ENCODE measurements at places on chromosomes 5 and 9.
A peak's percentile ranks its signal among the peaks of the same experiment; 100 is the strongest.

DNA sequence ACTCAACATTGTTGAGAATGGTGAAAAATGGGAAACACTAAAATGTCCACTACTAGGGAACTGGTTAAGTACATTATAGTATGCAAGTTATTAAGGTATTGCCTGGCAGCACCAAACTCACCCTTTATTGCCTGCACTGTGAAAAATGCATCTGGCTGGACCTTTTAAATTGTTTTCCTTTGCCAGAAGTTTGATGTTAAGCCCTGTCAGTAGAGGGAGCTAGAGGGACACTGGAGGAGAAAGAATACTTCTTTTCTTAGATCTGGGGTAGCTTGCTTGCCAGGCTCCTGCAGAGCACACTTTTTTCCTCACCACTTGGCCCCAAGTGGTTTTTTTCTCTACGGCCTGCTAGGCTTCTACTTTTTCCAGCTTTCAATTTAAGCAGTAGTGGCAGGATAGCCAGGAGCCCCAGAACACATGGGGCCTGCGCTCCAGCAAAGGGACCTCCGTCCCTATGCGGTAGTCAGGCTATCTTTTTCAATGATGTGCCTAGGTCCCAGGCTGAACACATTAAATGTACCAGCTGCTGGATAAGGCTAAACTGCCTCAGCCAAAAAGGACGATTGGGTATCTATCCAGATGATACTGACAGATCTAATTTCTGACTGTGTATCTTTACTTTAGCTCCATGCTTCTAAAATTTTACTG, 8.0 kb upstream of the HABP4 start:
- no peak for DNase-seq

DNA sequence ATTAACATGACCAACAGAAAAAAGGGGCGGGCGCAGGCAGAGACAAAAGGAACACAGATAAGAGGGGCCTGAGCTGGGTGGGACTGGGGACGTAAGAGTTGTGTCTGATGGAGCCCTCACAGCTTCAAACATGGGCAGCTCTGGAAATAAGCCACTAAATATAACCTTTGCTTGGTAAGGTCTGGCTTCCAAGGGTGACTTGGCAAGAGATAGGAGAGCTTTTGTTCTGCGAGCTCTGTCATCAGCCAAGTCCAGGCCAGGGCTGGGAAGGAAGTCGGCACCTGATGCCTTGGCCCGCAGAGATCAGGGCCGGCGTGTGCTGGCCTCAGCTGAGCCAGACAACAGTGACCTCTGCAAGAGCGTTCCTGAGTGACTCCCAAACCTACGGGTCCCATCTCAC, 11.8 kb downstream of the TRUB2 start:
- no peak for DNase-seq

- no peak for DNase-seq
Observed at GRCh38 chr5:175226506-175226905, 217.5 kb downstream of the DRD1 start.

- no peak for DNase-seq
Observed at GRCh38 chr9:95533996-95534680, 17.4 kb upstream of the PTCH1 start.

DNA sequence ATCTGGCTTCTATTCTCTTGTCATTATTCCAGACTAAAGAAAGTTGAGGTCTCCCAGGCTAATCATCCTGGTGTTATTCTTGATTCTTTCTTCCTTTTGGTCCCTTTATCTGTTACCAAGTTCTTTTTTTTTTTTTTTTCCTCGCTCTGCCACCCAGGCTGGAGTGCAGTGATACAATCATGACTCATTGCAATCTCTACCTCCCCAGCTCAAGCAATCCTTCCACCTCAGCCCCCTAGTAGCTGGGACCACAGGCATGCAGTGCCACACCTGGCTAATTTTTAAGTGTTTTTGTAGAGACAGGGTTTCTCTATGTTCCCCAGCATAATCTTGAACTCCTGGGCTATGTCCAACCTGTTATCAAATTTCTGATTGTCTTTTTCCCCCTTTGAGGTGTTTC, 126.6 kb upstream of the DHFR start:
- DNase-seq = no peak

GRCh38 chr5:168707716-168708695, 128.8 kb upstream of the PANK3 start:
- no peak for DNase-seq

DNA sequence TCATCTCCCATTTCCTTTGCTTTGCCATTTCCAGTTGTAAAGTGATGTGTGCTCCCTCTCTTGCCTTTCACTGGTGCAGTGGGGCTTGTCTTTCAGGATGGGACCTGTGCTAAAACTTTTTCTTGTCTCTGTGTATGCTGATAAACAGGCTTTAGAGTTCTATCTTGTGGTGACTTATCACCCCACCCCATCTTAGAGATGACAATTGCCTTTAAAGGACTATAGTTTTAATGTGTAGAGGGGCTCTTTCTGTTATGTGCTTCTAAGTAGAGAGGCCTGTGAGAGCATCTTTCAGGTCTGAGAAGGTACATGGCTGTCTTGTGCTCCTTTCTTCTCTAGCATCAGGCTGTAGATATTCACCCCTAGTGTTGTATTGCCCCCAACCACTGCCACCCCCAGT, 21.9 kb downstream of the MAN2A1 start:
- no peak for DNase-seq

- no peak for DNase-seq
Observed at GRCh38 chr5:128262911-128263310, 179.3 kb downstream of the SLC12A2 start.

DNA sequence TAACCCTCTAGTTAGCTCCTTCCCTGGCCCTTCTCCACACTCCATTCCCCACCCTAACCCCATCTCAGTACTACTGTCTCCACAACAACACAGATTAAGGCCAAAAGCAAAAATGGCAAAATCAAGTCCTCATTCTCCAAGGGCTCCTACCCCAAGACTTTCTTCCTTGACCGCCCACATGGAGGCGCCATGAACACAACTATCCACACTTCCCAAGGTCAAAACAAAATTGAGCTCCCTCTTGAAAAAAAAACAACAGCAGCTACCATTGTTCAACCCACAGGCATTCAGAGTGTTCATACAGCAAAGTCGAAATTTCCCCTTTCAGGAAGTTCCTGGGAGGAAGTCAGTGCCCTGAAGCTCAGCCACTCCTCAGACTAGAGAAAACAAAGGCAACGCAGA, 54.4 kb downstream of the GNAQ start:
- DNase-seq = peak; percentile 7

GRCh38 chr5:150809363-150809762, 30.8 kb downstream of the SMIM3 start:
- DNase-seq = no peak

DNA sequence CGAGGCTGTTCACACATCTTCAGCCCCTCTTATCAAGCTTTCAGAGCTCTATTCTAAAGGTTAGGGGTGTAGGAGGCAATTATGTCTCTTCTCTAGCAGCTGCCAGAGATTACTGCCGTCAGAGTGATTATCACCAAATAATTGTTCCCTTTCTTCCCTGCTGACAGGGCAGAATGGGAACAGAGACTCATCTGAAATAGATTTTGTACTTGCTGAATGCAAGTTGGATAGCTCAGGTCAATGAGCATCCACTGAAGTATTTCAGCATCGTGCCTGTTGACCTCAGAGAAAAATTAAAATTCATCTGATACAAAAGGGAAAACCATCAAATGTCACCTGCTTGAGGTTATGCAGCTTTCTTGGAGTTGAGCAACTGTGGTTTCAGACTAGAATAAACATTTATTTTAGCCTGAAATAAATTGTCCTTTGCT, 213.7 kb upstream of the MAP3K1 start:
- no peak for DNase-seq

- no peak for DNase-seq
Observed at GRCh38 chr5:96315431-96315830, 117.6 kb downstream of the PCSK1 start.

- no peak for DNase-seq
Observed at GRCh38 chr5:434443-435146, 8.4 kb upstream of the EXOC3 start.

DNA sequence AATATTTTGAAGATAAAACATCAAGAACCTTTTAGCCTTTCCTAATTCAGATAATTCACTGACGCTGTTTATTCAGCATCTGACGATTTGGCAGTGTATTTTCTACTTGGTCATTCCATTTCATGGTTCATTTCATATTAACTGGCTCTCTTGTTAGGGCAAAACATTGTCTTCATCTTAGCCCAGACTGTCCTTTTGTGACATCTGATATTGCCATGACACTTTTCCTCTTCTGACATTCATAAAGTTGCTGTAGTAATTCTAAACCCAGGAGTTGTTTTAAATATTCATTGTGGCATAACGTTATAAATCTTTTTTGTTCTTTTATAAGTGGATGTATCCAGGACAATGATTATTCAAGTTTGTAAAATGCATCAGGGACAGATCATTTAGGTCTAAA, 1.8 kb downstream of the SCAMP1 start:
- no peak for DNase-seq

GRCh38 chr5:74641735-74642542, 1.4 kb upstream of the ENC1 start:
- no peak for DNase-seq

DNA sequence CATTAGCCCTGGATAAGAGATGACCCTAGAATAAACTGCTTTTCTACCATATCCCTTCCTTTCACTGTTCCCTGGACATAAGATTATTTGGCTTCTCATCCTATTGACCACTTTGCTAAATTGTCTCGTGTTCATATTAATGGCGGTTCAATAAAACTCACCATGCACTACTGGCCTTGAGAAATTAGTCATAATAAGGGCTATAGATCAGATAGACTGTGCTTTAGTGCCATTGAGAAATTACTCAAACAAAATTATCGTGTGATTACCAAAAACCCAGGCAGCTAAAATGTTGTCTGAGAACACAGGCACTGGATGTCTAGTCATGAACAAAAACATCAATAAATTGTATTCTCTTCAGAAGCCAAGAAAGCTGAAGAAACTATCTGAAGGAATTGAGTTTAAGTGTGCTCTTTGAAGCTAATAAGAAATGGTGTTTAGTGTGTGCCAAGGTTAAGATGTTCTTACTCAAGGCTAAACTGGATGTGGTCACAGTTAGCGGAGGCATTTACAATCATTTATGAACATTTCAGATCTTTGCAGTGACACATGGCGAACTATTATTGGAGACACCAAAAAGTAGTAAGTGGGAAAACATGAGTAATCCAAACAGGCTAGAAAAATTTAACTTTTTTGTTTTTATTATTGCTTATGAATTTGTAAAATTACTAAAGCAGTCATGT, 460.4 kb upstream of the RORB start:
- no peak for DNase-seq

- no peak for DNase-seq
Observed at GRCh38 chr5:67290655-67291054, 94.1 kb upstream of the CD180 start.

DNA sequence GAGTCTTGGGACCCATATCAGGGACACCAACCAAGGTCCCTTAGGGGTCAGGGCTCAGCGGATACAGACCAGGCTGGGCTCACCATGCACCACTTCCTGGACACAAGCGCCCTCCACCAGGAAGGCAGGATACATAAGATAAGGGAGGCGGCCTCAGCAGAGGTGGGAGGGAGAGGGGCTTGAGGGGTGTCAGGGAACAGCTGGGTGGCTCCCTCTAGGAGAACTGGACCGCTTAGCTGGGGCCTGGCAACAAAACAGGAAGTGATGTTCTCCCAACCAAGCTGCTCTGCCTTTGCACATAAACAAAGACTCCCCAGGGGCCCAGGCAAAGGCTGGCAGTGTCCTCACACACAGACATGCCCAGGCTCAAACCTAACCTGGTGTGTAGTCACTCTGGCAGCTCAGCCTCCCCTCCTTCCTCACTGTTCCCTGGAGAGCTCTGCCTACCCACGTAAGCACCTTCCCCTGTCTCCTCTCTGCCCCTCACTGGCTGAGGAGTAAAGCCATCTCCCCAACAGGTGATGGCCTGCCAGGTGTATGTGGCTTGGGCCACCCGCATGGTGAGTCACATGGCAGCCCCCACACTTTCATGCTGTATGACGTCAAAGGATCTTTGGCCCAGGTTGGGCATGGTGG, 5.8 kb upstream of the BICD2 start:
- no peak for DNase-seq

DNA sequence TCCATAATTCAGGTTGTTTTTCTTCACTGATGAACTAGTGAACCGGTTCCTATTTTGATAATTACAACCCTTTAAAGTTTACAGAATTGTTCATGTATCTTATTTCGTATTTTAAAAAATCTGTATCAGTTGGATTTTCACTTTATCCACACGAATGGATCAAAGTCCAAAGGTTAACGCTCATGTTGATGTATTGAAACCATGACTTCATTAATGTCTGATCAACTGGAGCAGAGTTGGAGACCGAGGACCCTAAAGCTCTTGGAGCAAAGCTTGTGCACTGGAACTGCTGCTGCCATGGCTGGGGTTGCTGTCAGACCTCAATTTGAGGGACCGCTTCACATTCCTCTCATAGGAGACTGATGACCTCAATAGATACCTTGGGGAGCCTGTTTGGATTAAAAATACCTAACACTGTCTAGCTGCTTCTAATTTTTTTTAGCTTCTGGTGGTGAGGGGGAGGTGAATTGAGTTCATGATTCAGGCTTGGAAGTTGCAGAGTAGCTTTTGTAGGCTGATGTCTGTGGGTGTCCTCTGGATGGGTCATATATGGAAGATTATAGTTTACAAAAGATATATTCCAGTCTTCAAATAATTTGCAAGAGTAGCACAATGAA, 45.1 kb downstream of the KIAA1958 start:
- no peak for DNase-seq

GRCh38 chr5:15703901-15704300, 203.9 kb downstream of the FBXL7 start:
- no peak for DNase-seq

DNA sequence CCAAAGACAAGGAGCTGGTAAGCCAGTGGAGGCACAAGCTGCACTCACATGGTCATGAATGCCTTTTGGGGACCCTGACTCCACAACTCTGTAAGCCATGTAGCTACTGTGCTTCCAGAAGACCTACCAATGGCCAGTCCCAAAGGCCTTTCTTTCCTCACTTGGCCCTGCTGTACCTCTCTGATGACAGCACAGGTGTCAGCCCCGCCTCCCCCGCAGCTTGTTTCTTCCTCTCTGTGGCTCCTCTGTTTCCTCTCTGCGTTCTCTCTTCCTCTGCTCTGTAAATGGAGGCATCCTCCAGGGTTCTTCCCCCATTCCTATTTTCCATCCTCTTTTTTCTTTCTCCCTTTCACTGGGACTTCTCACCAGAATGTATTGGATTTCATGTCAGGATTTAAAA, 26.7 kb downstream of the SH3TC2 start:
- no peak for DNase-seq

GRCh38 chr5:120454094-120454798, 9.9 kb upstream of the PRR16 start:
- DNase-seq = no peak

DNA sequence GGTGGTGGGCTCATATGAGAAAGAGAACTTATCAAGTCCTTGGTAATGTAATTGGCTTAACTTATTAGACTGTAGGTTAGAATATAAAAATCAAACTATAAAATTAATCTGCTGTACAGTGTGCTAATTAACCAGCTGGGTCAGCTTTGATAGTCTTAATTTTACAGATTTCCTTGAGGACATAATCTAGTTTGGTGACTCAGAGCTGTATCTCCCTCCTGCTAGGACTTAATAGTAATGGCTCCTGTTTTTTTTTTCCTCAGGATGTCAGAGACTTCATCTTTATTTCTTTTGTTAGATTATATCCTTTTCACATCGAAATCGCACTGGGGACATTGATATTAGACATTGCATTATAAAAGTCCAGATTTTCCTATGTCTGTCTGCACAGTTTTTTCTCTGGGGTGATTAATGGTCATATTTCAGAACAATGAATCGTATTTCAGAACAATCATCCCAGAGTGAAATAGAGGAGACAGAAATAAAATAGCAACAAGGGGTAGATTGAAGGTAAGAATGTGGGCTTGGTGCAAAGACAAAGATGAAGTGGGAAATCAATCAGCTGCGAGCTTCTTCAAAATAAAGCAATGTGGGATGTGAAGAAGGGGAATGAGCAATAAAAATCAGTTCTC, 346.4 kb upstream of the RIOK2 start:
- DNase-seq = no peak

Measured in T-helper 22 cell (primary cell).